ENCODE measurements at places on chromosomes 12 and 14. TPM values are rescaled to one million over a fixed set of nuclear protein-coding genes. Genes with fewer than 3 reads are reported as not detected.

The GLIPR1L2 gene
- not detected for total RNA-seq

The TAS2R19 gene
- total RNA-seq, result 4.5 TPM

The SLC39A5 gene
- total RNA-seq, result 1.1 TPM

The PLEK2 gene
- total RNA-seq, result 0.56 TPM

The KRT80 gene
- total RNA-seq, result not detected

The ASCL1 gene
- not detected for total RNA-seq

The SDR9C7 gene
- total RNA-seq, result not detected

The GPR68 gene
- total RNA-seq, result 43.8 TPM

The CABP1 gene
- 0.29 TPM for total RNA-seq

The DEPDC4 gene
- total RNA-seq, result 1.9 TPM
